Fibroblast of skin of left biceps (primary cell): ENCODE measurements at places on chromosomes 5 and 9.

- no peak for DNase-seq
Observed at GRCh38 chr5:13278811-13279210, 665.7 kb downstream of the DNAH5 start.

GRCh38 chr9:78453450-78453849 lies 156.5 kb downstream of the PSAT1 start:
- DNase-seq = no peak

DNA sequence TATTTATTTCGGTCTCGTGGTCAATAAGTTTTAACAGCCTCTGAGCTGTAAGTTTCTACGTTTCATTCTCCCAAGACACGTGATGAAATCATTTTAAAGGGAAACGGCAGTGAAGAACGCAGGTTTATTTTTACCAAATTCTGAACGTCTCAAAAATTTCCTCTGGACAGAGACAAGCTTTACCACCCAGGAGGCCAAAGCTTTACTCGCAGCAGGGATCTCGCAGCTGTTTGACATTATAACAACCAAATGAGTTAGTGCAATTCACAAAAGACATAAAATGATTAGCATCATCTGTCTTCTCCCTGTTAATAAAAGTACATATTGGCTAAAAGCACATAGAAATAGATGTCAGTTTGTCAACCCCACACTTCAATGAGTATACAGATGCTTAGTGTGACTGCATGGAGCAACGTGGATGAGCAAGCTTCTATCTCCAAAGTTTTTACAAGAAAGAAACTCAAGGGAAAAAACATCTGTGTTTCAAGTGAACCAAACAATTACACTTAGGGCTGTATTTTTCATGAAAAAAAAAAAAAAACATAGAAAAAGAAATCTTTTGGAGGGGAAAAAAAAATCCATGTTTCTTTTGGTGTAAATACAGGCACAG lies 2.5 kb downstream of the SEMA5A start:
- DNase-seq = no peak

- no peak for DNase-seq
Observed at GRCh38 chr5:135509995-135510394, 25.8 kb downstream of the NEUROG1 start.

GRCh38 chr5:125317536-125317995 lies 571.1 kb upstream of the ZNF608 start:
- no peak for DNase-seq

GRCh38 chr5:158458086-158458485 lies 599.1 kb upstream of the CLINT1 start:
- no peak for DNase-seq

GRCh38 chr5:178187014-178187413 lies at the start of gene GMCL2:
TSS of gene GMCL2 (minus strand) at chr5:178187371. CDS start at chr5:178187299, 72 bp downstream.
- DNase-seq = no peak
